ENCODE measurements at places on chromosomes 2 and 18.

- no peak for DNase-seq
Observed at GRCh38 chr2:100174026-100174431, 31.6 kb upstream of the AFF3 start.

DNA sequence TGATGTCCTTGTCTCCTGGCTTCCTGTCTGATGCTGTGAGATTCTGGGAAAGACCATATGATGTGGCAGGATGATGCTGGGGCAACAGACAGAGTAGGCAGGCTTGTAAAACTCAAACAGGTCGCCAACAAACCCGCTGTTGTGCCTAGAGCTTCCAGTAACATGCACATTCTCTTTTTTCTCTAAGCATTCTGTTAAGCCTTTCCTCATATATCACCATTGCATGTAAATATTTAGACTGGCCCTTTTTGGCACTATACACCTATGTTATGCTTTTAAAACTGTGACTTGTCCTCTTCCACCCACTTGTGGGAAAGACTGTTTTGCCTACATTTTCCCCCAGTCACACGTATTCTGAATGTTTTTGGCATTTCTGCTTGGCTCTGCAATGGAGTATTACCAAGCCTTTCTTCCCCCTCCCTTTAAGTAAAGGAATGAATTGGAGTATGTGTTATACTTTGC is 250.4 kb upstream of the TANK start:
- DNase-seq, result peak; percentile 34

DNA sequence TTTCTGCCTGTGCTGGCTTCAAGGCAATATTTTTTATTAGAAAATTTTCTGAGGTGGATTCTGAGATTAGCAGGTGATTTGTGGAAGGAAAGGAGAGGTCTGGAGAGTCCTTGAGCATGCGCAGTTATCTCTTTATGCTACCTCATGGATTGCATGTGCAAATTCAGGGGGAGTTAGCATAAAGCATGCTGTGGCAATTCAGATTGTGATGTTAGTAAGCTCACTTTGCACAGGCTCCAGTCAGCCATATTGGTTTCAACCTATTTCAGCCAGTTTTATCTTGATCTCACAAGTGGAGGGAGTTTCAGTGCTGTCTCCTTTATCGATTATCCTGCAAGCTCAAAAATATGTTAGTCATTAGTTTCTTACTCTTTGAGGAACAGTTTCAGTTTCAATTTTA is 2012.3 kb upstream of the PIK3C3 start:
- no peak for DNase-seq

DNA sequence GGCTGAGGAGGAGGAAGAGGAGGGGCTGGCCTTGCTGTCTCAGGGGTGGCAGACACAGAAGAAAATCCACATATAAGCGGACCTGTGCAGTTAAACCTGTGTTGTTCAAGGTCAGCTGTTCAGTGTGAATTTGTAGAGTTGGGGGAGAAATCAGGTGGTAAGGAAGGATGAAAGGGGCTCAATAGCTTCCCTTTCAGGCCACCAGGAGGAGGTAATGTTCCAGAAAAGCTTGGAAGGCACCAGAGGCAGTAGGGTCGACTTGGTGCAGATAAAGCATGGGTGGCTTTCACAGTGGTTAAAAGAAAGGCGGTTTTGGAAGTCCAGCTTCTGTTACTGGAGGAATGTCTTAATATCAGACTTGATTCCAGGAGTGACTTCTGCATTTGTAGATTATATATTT is 167.4 kb downstream of the THSD7B start:
- DNase-seq, result no peak

DNA sequence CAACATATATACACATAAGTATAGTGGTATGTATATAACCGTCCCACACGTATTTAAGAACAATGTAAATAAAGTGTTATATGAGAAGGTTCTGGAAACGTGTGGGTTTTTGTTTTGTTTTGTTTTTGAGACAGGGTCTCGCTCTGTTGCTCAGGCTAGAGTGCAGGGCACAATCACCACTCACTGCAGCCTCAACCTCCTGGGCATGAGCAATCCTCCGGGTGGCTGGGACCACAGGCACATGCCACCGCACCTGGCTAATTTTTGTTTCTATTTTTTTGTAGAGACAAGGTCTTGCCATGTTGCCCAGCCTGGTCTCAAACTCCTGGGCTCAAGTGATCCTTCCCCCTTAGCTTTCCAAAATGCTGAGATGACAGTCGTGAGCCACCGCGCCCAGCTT is 6.2 kb downstream of the ADAM17 start:
- no peak for DNase-seq
